NCI-H524 (cell line): ENCODE measurements at places on chromosomes 12 and 14.

GRCh38 chr12:42792265-42792664 is 202.7 kb upstream of the PRICKLE1 start:
- DNase-seq: no peak

DNA sequence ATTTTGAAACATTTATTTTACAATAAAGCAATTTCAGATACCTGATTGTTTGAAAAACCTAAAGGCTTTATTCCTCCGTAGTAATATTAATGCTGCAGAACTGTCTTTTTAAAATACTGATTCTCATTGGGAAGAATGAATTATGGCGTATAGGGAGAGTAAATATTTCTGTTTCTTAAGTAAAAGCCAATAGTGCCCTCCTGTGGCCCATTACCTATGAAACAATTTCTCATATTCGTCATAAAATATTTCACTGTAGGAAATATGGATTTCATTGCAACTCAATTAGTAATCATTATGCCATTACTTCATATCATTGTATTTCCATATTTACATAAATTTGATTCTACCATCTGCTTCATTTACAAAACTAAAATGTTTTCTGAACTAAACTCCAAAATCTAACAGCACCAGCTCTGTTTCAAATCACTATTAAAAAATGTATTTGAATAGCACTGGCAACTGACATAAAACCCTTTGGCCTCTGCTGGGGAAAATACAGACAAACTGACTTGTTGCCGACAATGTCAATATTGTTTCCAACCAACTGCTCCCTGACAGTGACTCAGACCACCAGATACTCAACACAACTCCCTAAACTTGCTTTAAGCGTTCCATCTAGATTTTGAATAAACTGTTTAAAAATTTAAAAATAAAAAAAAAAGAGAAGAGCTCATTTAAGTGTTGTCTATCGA is 290.3 kb downstream of the NAV3 start:
- peak; percentile 18 for DNase-seq

- DNase-seq: no peak
Measured at GRCh38 chr14:104774453-104775072, 21.0 kb downstream of the AKT1 start.

DNA sequence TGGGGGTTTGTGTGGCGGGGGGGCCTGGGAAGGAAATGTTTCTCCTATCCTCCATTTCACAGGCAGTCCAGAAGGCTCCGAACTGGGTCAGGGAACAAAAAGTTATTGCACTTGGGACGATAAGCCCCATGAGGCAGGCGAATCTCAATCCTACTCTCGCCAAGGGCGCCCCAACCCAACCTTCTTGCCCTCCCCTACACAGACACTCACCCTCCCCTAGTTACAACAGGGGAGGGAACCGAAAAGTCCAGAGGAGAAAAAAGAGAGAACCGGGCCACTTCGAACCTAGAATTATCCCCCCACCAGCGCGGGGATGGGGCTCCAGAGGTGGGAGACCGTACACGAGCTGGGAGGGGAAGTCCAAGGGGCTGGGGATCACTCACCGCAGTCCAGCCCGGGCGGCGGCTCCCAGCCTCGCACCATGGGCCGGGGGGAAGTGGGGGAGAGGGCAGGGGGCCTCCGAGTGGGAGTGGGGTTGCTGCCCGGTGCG is 357 bp downstream of the HOMEZ start:
- peak; percentile 51 for DNase-seq

- DNase-seq: no peak
Measured at GRCh38 chr14:75967866-75968265, 13.9 kb downstream of the TGFB3 start.

DNA sequence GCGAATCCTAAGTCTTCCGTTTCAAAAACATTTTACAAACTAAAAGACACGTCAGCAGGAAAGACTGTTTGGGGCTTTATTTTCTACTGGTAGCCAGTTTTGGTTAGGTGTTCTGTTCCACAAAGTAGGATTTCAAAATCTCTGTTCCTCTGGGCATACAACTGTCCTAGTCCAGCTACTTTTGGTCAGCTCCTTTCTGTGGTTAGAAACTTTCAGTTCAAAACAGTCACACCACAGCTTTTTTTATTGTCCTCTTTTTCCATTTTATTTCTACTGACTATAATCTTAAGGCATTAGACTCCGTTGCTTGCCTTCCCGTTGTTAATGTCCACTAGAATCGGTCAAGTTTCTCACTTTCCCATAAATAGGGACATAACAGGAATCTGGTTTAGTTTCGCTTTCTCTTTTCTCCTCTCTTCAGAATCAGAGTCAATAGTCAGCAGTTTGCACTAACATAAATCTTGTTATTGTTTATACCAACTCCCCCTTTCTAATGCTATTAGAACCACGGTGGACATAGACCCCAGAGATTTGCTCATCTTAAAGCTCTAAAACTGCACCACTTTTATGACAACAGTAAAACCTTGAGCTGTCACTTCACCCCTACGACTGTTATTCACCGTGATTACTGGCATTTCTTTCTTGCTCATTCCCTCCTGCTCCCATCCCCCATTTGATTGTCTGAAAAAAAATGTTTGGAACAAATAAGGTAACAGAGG is 41.5 kb upstream of the NPAS3 start:
- DNase-seq: no peak

- no peak for DNase-seq
Measured at GRCh38 chr12:124390442-124391097, 95.7 kb downstream of the RFLNA start.

DNA sequence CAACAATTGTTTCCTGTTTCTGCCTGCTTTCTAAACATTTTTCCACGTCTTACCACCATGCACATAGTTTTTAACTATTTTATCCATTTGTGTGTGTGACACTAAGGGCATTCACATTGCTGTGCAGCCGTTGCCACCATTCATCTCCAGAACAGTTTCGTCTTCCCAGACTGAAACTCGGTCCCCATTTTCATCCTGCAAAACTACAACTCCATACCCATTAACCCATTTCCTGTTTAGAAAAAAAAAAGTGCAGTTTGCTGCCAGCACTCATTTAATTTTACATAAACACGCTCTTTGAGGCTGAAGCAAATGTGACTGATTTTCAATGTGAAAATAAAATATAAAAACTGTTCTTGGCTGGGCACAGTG is 15.5 kb downstream of the UBC start:
- DNase-seq: no peak

GRCh38 chr14:29773990-29774389 is 153.7 kb downstream of the PRKD1 start:
- no peak for DNase-seq

DNA sequence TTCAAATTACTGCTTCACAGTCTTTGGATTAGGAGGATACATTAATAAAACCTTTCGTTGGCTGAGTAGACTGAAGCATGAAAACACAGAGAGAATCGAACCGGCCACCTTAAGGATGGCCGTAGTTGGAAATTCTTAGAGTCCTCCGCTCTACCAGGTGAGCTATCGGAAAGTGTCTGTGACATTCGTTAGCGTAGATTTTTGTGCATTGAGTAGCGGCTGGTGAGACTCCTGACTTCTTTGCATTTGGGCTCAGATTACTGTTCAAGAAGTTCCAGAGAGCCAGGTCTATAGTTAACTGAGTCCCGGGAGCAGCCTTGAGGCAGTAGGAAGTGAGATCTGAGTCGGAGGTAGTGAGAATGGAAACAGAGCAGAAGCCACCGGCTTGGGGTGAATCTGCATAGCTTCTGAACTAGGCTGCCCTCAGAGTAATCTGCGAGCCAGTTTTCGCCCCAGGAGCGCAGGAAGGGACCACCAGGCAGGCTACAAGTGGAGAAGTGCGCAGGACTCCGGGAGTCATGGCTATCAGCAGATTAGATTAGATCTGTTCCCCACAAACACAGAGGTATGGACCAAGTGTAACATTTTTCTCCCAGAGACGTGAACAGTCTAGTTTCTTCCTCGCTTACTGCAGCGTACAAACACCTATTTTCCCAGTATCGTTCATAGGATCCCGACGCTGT is 11.0 kb downstream of the OR6S1 start:
- peak; percentile 74 for DNase-seq

DNA sequence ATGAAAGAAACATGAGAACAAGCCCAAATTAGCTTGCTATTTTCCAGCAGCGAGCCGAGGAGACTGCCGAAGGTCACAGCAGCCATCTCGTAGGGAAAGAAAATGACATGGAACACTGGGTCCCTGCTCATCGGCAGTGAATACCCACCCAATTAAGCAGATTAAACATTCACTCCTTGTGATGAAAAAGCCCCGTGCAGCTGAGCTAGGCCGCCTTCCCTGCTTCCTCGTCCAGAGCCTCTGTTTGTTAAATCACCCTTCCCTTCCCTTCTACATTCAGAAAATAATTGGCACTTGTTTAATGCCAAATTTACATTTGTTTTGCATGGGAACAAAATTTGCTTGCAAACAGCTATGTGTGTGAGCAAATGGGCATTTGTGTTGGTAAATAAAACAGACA is 342.5 kb downstream of the RMST start:
- no peak for DNase-seq

DNA sequence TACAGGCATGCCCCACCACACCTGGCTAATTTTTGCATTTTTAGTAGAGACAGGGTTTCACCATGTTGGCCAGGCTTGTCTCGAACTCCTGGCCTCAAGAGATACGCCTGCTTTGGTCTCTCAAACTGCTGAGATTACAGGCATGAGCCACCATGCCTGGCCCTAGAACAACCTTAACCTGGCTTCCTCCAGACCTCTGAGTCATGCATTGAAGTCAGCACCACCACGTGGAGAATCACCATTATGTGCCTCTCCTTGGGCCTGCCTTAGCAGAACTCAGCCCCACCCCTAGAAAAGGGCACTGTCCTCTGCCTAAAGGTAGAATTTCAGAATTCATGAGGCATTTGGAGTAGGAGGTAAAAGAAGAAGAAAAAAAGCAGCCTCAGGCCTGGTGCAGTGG is 49.0 kb downstream of the LIMA1 start:
- no peak for DNase-seq

DNA sequence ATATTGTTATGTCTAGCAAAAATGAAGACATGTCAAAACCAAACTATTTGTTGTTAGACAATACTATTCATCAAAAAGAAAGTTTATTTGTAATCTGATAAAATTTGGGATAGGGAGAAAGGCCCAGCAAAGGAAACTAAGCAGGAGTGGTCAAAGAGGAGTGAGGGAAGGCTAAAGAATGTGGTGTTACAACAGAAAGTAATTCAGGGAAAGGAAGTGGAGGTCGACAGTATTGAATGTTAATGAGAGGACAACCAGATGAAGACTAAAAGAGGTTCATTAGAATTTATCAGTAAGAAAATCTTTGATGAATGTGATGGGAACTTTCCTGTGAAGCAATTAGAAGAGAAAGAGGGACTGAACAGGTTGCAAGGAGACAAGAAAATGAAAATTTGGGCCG is 33.9 kb downstream of the PLCZ1 start:
- DNase-seq: no peak

GRCh38 chr14:50398189-50398580 is 1.5 kb upstream of the CDKL1 start:
- DNase-seq: no peak

- DNase-seq: no peak
Measured at GRCh38 chr12:72077111-72077820, 138.6 kb downstream of the TPH2 start.

DNA sequence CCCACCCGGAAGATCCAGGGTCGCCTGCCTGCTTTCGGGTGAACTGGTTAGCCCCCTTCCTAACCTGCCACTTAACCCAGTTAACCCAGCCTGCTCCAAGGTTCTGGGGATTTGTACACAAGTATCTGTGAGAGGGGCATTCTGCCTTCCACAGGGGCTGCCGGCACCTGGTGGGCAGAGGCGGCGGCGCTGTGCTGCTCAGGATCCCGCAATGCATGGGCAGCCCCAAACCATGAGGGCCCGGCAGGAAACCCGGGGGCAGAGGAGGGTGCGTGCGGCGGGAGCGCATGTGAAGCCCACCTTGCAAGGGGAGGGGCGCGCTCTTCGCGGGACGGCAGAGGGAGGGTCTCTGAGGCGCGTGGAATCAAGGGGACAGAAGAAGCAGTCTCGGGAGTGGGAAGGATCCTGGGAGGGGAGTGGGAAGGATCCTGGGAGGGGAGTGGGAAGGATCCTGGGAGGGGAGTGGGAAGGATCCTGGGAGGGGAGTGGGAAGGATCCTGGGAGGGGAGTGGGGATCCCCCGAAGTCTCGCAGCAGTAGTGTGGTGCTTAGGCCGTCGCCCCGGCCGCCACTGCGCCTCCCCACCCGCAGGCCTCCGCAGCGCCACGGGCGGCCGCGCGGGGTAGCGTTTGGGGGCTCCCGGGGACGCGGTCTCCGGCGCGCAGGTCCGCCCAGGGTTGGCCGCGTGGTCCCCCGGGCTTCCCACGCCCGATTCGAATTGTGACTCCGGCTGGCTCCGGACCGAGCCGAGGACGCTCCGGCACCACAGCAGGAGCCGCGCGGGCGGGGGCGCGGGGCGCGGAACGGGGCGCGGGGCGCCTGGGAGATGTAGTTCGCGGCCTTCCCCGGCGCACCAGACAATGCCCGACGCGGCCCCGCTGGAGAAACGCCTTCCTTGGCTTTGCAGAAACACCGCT is 4.9 kb upstream of the MTA1 start:
- peak; percentile 87 for DNase-seq

- no peak for DNase-seq
Measured at GRCh38 chr14:38989922-38990546, 113.0 kb downstream of the SEC23A start.

GRCh38 chr12:76240281-76240680 is 107.9 kb downstream of the BBS10 start:
- no peak for DNase-seq

DNA sequence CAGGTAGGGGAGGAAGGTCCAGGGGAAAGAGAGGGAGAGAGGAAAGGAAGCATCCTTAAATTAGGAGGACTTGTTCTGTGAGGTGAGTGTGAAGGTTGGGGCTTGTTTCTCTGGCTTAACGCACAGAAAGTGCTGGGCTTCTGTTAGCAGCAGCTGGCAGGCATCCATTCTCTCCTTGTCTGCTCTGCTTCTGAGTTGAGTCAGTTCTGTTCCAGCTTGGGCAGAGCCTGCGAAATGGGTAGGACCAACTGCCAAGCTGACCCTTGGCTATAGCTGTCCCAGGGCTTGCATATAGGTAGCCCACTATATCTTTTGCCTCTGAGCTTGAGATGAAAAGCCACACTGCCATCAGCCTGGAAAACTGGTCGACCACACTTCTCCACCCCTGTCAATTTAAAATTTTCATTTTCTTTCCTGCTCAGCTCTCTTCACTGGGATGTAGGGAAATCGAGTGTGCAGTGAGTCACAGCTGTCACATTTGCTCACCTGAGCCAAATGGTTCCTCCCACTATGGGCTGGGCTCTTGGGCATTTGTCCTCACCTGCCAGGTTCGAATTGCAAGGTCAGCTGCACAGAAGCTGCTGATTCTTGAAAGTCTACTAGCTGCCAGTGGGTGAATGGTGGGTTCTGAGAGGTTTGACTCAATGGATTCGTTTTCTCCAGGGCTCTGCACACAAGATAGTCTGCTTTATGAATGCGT is 256.4 kb upstream of the PWP1 start:
- no peak for DNase-seq
